Activated gamma-delta T cell treated with anti-CD3 and anti-CD28 coated beads, Interleukin-2, amount 50 U/mL, for 16 hours (primary cell): ENCODE measurements at places on chromosomes 4 and X.

GRCh38 chr4:160265014-160265413 lies 1162.1 kb downstream of the RAPGEF2 start:
- DNase-seq, result no peak

DNA sequence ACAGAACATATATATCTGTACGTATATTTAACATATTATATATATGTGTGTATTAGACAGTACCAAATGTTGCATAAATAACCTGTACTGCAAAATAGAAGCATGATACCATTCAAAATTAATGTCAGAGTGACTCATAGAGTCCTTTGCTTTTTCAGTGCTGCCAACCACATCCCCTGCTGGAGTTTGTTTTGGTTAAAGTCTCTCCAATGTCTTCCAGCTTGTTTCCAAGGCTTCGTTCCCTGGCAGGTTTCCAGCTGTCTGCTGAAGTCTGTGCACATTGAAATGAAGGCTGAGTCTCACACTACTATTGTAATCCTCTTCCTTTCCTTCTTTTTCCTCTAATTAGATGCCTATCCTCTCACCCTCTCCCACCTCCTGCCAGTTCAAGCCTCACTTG lies 14.9 kb downstream of the NRK start:
- no peak for DNase-seq

DNA sequence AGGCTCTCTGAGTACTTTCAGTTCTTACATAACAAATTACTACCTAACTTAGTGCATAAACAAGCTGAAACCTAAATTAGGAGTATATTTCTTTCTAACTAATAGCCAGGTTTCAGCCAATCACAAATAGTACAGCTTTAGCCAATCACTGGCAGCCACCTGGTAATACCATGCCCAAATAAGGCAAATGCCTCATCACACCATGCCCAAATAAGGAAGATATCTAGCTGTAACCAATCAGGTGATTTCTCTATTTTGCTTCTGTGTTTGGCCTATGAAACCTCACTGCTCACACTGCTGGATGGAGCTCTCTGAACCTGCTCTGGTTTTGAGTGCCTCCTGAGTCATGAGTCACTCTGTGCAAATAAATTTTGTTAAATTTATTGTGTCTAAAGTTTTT lies 113.5 kb downstream of the DDIT4L start:
- DNase-seq, result no peak

GRCh38 chr4:53620956-53621355 lies 29.7 kb upstream of the LNX1 start:
- no peak for DNase-seq

- DNase-seq, result peak; percentile 31
Measured at GRCh38 chrX:132488819-132489577, at the start of gene MBNL3. Gene MBNL3 (minus strand): TSS chrX:132489038. CDS start chrX:132439611, 49,427 bp downstream.

GRCh38 chr4:52202251-52202779 lies 151.2 kb downstream of the SPATA18 start:
- no peak for DNase-seq

DNA sequence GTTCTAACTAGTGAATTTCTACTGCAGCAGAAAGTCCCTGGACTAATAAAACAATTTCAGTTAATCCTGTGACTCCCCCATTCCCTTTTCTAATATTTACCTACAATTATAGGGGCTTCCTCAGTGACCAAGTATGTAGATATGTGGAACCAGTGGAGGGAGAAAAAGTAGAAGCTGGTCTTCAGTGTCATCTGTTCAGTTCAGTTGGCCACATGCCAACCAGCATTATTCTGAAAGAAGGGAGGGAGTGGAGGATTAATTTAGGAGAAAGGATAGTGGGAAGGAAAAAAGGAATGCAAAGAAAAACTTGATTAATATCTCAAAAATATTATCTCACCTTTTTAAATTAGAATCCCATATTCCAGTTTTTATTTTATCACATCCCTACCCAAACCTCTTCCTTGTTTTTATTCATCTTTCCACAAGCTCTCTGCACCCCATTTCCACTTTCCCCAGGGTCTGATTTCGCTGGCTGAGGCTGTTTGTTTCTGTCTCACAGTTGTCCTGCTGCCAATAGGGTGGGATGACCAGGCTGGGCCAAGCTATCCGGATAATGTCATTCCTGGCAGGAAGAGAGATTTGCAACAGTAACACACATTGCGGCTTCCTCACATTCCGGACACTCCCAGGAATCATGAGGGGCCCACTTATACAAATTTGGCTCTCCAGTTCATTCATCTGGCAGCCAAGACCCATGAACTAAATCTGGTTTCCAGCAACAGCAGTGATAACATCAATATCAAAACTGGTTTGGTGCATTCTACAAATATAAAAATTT lies 24.6 kb upstream of the ANTXR2 start:
- no peak for DNase-seq

DNA sequence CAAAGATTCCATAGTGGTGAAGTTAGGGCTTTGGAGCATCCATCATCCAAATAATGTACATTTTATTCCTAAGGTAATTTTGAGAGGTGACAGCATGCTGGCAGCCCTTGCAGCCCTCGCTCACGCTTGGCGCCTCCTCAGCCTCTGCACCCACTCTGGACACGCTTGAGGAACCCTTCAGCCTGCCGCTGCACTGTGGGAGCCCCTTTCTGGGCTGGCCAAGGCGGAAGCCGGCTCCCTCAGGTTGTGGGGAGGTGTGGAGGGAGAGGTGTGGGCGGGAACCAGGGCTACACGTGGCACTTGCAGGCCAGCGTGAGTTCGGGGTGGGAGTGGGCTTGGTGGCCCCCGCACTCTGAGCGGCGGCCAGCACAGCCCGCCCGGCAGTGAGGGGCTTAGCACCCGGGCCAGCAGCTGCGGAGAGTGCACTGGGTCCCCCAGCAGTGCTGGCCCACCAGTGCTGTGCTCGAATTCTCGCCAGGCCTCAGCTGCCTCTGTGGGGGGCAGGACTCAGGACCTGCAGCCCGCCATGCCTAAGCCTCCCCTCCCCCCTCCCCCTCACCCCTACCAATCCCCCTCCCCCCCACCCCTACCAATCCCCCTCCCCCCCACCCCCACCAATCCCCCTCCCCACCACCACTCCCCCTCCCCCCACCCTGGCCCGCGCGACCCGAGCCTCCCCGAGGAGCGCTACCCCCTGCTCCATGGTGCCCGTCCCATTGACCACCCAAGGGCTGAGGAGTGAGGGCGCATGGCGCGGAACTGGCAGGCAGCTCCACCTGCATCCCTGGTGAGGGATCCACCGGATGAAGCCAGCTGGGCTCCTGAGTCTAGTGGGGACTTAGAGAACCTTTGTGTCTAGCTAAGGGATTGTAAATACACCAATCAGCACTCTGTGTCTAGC lies 37.0 kb upstream of the DKK2 start:
- DNase-seq, result no peak

GRCh38 chr4:183610033-183610432 lies 49.0 kb downstream of the RWDD4 start:
- DNase-seq, result no peak

- DNase-seq, result no peak
Measured at GRCh38 chr4:41000356-41000755, 214.0 kb downstream of the APBB2 start.
